Activated T-cell treated with anti-CD3 and anti-CD28 coated beads for 1 hour (primary cell): ENCODE measurements at places on chromosomes 4 and X.

DNA sequence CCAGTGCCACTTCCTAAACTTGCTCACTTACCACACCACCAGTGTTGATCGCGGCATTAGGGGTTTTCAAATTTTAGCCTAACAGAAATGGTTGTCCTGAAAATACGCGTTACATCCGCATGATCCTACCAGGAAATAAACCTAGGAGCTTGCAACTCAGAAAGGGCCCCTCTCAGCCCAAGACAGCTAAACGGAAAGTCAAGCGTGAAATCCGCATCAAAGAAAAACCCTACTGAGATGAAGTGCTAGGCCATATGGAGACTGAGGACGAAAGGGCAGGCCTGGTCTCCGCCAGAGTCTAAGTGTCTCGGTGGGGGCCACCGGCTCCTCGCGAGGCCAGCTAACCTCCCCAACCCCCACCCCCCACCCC, 626 bp downstream of the YTHDC1 start:
- no peak for DNase-seq

DNA sequence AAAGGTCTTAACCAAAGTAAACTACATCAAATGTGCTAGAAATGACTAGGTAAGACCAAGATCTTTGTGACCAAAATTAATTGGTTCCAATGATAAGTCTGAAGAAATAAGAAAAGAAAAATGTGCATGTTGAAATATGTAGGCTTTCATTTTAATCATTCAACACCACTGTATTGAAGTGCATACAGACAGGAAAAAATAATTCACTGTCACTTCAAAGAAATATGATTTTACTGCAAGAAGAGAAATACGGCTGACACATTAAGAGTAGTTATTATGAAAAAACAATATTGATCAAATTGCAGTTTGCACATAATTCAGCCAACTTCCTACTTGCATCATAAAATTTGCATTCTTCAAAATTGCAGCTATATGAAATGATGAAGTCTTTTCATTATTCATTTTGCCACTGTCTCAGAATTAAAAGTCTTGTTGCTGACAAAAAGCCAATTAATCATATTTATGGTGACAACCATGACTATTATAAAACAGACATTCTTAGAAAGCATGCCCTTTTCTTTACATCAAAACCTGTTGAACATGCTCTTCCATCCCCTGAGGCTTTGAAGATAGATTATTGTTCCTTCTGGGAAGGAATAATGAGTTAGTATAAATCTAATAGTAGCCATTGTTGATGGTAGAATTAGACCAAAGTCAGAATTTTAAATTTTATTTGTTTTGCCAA, 405.9 kb upstream of the MAD2L1 start:
- no peak for DNase-seq

- no peak for DNase-seq
Observed at GRCh38 chr4:139666735-139667281, 1.2 kb downstream of the MGST2 start.

DNA sequence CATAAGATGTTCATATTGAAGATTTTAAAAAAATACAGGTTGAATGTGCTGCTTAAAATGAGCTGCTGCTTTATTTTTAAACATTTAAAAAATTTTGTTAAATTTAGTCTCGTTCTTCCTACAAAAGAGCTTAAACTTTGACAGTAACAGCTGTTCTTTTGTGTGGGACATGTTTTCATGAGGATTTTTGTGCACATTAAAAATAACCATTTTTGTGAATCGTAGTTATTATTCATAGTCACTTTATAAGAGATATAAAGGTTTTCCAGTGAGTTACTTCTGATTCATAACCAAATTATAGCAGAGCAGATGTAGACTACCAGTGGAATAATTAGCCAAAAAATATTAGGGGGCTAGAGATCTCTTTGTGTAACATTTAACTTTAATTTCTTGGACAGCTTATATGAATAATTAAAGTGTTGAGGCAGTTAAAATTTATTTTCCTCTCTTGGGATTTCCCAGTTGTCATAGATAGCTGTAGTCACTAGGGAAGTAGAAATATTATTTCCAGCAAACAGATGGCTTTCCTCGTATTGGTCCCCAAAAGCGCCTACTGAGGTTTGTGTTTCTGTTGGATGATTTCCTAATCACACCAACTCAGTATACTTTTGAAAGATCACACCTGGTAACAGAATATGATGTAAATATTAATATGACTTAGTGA, 24.2 kb downstream of the RBPJ start:
- no peak for DNase-seq

GRCh38 chrX:18997916-18998315, 14.0 kb upstream of the PHKA2 start:
- no peak for DNase-seq

GRCh38 chr4:109444182-109444844, 10.7 kb downstream of the SEC24B start:
- DNase-seq = no peak

GRCh38 chrX:3711331-3711917, 2.0 kb downstream of the PRKX start:
- DNase-seq = no peak

- no peak for DNase-seq
Observed at GRCh38 chrX:24137192-24137591, 12.3 kb upstream of the ZFX start.

GRCh38 chr4:52552778-52553177, 106.3 kb downstream of the USP46 start:
- DNase-seq = no peak

DNA sequence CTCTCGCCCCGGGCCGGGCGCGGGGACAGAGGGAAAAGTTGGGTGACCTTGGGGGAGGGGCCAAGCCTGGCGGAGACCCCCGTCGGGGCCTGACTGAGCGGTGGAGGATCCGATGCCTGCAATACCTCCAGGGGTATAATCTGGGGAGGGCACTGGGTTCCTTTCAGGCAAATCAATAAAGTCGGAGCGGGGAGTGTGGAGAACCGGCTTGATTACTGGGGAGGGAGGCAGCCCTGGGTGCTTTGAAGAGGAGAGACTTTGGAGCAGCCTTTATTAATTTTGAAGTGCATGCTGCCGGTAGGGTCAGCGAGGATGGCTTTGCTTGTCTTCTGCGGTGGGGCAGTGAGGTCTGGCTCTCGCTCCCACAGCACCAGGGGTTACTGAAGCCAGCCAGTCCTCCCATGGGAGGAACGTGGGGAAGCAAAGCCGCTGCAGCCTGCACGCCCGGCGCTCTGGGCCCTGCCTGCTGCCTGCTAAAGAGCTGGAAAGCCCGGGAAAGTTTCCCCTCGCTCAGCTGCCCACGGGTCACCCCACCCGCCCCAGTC, 403 bp upstream of the LGI2 start:
- DNase-seq = no peak

DNA sequence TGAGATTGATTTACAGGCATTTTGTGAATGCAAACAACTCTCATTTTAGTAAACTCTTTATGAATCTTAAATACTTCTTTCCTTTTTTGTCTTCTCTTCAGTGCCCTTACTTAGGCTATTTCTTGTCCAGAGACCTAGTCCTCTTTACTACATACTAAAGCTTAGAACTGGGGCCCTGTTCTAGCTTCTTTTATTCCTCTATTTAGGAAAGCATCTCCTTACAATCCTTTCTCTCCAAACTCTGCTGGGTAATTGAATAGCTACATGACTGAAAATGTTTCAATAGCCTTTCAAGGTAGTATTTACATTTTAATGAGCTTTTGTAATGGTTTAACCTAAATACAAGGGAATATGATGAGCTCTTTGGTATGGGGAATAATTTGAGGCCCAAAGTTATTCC, 1701.5 kb upstream of the TENM3 start:
- DNase-seq = no peak

- DNase-seq = no peak
Observed at GRCh38 chr4:109699553-109700225, 3.6 kb downstream of the CASP6 start.

- DNase-seq = no peak
Observed at GRCh38 chr4:40199179-40199670, 2.4 kb downstream of the RHOH start.

DNA sequence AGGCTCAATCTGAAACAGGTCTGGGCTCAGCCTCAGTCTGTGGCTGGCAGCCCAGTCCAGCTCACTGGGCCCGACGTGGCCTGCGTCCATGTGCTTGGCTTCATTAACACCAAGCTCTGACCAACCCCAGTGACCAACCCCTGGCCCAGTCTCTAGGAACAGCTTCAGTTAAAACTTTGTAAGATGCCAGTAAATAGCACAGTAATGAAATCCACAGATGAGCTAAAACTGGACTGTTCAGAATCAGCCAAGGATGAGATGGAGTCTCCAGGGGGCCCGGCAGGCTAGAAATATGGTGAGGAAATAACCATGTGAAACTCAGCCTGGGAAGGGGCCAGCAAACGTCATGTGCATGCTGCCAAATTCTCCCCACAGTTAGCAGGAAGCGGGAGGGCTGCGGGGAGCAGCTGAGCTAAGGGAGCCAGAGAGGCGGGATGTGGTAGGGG, 37.1 kb upstream of the XPNPEP2 start:
- no peak for DNase-seq

- DNase-seq = no peak
Observed at GRCh38 chr4:84501721-84502267, 2.7 kb upstream of the NKX6-1 start.

GRCh38 chrX:16946971-16947562, 609 bp downstream of the REPS2 start:
- DNase-seq = no peak

GRCh38 chr4:151991884-151992167, 231.0 kb upstream of the GATB start:
- no peak for DNase-seq

GRCh38 chrX:39982948-39983347, 114.8 kb downstream of the BCOR start:
- DNase-seq = no peak

- no peak for DNase-seq
Observed at GRCh38 chr4:105455182-105455581, 18.7 kb downstream of the PPA2 start.

DNA sequence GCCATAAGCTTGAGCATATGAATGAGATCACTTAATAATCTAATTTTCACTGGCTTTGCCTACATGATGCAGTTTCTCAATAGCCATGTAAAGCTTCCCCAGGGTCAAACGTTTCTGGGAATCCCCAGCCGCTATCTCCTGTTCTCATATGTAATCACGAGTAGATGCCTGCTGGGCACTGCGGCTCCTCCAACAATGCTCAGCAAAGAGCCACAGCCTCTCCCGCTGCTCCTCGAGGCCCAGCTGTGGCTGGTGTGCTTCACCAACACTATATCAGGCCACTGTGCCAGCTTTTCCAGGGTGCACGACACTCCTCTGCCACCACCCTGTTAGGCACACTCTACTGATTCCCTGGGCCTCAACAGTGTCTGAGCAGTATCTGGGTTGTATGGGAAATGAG, 78.3 kb upstream of the RASGEF1B start:
- DNase-seq = no peak

DNA sequence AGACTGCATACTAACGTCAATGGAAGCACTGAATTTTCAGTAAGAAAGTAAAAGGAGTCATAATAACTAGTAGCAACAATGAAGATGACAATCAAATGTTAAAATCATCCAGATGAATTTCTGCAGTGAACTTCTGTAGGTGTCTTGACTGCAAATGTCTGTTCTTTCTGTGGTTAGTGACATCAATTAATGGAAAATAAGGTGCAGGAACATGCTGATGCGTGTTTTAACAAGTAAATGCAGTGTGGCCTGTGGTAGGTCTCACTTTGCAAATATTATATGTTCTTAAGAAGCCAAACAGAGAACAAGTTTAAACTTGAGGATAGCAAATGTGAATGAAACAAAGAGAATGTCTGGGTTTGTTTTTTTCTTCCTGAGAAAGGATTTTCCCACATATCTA, 2.6 kb upstream of the DTHD1 start:
- no peak for DNase-seq

DNA sequence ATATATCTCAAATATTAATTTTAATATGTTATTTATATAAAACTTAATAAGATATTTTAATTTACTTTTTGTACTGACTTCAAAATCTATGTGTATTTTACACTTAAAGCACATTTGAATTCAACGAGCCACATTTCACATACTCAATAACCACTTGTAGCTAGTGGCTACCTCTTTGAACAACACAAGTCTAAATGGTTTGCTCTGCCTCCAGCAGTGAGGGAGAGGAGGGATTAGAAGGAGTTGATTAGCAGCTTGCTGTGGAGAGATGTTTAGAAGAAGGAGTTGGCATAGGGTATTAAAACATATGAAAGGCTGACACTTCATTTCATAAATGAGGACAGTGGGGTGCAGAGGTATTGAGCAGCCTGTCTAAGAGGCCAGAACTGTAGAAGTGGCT, 124.0 kb downstream of the ARHGAP24 start:
- no peak for DNase-seq

GRCh38 chrX:12977761-12978204, 2.9 kb downstream of the TMSB4X start:
- DNase-seq = no peak

GRCh38 chr4:168796362-168797106, 213.5 kb downstream of the CBR4 start:
- DNase-seq = no peak

GRCh38 chr4:11768251-11768972, 339.7 kb upstream of the HS3ST1 start:
- DNase-seq = no peak

- DNase-seq = peak; percentile 43
Observed at GRCh38 chrX:74015379-74016019, 288.5 kb upstream of the ZCCHC13 start.

- DNase-seq = no peak
Observed at GRCh38 chr4:20085156-20085555, 166.5 kb upstream of the SLIT2 start.

- no peak for DNase-seq
Observed at GRCh38 chrX:13386636-13387035, 66.8 kb upstream of the ATXN3L start.

- DNase-seq = no peak
Observed at GRCh38 chr4:26570596-26570995, 13.3 kb upstream of the TBC1D19 start.

DNA sequence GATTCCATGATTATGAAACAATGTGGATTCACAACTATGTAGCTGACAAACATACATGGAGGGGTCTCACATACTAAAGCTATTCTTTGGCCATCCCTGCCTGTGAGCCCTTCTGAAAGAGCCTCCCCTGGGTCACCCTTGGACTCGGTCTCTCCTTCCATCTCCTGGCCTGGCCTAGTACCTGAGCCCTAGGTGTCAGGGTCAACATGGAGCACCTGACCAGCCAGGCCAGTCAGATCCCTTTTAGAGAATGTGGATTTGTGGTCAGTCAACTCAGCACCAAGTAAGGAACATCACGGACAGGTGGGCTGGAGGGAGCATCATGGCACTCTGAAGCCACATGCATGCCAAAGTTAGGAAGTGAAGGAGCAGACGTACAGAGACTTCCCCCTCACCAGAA, 16.3 kb downstream of the ATP8A1 start:
- no peak for DNase-seq

GRCh38 chrX:151774421-151774820, 39.9 kb downstream of the CNGA2 start:
- DNase-seq = no peak

- DNase-seq = no peak
Observed at GRCh38 chr4:102055805-102056204, 265.3 kb downstream of the BANK1 start.

DNA sequence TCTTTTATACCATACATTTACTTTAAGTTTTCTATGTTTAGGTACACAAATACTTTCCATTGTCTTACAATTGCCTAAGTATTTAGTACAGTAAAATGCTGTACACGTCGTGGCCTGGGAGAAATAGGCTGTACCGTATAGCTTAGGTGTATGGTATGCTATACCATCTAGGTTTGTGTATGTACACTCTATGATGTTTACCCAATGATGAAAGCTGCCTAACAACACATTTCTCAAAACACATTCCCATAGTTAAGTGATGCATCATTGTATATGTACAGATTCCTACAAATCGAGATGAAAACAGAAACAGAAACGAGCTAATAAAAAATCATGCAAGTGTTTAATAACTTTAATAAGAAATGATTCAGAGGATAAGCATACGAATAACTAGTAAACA, 51.6 kb downstream of the SPANXA2 start:
- no peak for DNase-seq
